CD4-positive, CD25-positive, alpha-beta regulatory T cell (primary cell): ENCODE measurements at places on chromosomes 11 and 22.

GRCh38 chr11:13118194-13118593 is 109.1 kb downstream of the RASSF10 start:
- DNase-seq = no peak

- no peak for DNase-seq
These were observed 342.6 kb upstream of the B3GAT1 start for GRCh38 chr11:134754521-134755198.

DNA sequence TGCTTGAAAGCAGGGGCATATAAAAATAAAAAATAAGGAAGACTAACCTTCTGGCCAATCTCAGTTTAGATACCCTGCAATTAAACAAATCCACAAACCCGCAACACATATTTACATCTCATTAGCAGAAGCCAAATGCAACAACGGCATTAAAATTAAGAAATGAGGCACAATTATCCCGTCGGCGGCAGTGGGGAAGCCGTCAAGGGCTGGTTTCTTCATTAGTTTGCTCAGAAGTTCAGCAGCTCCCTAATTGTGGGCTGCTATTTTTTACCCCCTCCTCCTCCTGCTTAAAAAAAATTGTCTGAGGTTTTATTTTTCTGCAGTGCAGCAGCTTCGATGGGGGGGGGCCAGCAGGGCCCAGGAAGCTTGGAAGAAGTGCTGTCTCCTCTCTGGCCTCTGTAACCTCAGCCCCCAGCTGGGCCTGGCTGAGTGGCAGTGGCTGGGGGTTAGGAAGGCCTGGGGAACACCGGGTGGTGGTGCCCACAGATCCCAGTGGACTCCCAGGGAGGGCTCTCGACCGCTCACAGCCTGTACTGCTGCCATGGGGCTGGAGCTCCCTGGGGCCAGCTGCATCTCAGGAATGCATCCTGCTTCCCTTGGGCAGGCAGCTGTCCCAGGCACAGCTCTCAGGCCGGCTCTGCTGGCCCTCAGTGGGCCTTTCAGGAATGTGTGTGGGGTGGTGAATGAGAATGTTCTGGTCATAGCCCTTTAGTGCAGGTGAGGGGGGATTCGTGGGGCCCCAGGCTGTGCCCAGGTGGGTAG is 148.7 kb upstream of the B3GAT1 start:
- no peak for DNase-seq

DNA sequence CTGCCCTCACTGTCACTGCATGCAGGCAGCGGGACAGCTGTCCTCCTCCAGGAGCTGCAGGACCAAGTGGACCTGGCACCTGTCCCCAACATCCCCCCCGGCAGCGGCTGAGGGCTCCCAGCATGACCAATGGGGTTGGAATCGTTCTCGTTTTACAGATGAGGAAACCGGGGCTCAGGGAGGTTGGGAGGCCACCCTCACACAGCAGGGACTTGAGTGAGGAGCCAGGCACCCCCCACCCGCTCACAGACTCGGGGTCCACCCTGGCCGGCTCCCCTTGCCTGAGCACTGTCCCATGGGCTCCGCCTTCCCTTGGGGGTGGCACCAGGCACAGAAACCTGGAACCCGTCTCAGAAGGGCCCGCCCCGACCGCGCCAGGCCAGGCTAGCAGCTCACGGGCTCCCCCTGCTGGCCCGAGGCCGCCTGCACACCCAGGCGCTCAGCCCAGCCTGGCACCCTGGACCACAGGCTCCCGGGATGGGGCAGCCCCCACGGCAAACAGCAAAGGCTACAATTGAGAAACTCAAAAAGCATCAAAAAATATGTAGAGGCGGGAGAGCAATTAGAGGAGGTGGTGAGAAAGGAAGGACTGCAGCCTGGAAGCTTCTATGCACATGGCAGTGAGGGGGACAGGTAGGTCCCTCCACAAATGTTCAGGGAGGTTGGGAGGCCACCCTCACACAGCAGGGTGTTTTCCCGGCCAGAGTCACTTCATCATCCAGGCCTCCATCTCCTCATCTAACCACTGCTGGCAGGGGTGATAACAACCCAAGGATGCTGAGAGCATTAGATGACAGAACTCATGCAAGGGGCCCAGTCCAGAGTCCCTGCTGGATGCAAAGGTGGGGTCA is 12.8 kb downstream of the MACROD1 start:
- DNase-seq = peak; percentile 57

DNA sequence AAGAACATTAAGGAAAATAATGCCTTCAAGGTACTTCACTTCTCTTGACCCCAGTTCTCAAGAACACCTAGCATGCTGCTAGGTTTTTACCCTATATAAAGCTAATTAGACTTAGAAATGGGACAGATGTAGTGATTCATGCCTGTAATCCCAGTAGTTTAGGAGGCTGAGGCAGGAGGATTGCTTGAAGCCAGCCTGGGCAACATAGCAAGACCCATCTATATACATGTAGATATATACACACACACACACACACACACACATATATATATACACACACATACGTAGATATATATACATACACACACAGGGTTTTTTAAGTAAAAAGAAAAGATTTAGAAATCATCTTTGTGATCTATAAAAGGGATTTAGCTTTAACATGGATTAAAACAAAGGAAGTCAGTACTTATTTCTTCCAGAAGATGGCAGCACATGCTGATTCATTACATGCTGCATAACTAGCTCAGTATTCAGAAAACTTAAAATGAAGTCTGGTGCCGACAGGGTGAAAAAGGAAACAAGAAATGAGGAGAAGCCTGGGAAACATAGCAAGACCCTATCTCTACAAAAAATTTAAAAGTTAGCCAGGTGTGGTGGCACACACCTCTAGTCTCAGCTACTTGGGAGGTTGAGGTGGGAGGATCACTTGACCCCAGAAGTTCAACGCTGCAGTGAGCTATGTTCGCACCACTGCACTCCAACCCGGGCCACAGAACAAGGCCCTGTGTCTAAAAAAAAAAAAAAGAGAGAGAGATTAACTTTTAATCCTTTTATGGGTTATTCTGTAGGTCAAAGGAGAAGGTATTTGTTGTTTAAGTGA is 28.5 kb upstream of the RBX1 start:
- peak; percentile 73 for DNase-seq

DNA sequence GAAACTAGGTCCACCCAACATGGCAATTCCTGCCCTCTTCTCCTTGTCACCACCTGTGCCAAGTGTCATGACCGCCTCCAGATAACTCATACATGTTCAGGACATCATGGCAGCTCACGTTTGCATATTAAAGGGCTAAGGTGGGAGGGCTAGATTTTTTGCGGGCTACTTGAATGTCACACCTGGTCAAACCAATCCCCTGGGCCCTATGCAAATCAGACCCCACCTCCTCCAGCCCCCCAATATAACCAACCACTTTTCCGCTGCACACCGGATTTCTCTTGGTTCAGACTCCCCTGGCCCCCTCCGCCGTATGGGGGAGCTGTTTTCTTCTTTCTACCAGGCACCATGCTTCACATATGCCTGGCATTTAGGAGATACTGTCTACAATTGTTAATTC is 12.6 kb downstream of the UPB1 start:
- DNase-seq = no peak

- DNase-seq = no peak
These were observed 64.5 kb downstream of the MCM5 start for GRCh38 chr22:35464399-35464798.

DNA sequence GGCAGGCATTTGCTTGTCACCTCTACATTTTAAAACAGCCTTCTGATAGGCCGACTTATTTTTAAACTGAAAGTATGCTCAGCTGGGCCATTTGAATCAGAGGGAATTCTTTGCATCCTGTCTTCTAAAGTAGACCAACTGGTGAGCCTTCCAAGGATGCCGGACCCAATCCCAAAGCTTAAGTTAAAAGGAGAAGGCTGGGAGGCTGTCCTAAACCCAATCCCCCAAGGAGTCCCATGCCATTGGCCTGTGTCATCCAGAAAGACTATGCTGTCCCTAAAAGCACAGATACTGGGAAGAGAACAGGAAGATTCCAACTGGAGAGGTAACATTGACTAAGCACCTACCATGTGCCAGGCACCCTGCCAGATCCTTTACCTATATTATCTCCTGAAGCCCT is 18.0 kb downstream of the TENM4 start:
- no peak for DNase-seq

- DNase-seq = no peak
These were observed 110.5 kb downstream of the AASDHPPT start for GRCh38 chr11:106187860-106188456.

GRCh38 chr11:77276271-77276670 is 25.2 kb downstream of the GDPD4 start:
- no peak for DNase-seq

DNA sequence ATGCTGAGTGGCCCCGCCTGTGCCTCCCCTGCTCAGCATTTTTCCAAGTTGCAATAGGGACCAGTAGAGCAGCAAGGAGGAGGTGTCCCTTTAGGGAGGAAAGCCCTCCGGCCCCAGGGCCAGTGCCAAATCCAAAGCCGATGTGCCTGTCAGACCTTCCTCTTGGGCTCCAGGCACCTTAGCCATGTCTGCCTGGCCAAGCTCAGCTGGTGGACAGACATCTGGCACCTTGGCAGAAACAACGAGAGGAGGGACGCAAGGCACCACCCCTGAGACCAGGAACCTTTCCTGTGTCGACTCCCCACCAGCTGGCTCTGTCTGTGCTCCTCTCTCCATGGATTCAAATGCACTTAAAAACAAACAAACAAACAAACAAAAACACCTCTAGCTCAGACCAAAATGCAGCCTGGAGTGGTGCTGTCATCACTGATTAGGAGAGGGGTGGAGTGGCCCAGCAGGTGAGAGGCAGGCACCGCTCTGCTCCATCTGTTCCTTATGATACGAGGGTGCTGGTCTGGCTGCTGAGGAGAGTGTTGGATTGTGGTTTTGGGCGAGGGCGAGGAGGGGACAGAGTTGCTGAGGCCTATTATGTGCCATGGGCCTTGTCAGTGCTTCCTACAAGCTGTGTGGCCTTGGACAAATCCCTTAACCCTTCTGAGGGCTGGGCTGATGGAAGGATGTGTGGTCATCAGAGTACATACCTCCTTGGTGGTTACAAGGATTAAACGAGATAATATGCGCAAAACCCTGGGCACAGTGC is 46.2 kb downstream of the TP53I11 start:
- no peak for DNase-seq

- DNase-seq = no peak
These were observed 42.2 kb downstream of the DRG1 start for GRCh38 chr22:31441652-31442051.

DNA sequence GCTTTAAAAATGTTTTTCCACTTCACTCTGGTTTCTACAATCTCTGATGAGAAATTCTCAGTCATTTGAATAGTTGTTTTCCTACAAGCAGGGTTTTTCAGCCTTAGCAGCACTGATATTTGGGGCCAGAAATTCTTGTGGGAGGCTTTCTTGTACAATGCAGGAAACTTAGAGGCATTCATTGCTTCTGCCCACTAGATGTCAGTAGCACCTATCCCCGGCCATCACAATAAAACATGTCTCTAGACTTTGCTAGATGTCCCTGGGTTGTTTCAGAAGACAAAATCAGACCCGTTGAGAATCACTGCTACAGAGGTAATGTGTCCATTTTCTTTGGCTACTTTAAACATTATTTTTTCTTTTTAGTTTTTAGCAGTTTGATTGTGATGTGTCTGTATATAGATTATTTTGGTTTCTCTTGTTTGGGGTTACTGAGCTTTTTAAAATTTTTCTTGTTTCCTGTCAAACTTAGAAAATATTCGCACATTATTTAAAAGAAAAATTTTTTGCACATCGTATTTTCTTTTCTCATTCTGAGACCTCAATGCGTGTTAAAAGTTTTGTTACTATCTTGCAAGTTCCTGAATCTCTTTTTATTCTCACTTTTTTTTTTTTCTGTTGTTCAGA is 60.8 kb upstream of the CCDC179 start:
- DNase-seq = no peak

GRCh38 chr11:120404495-120404894 is 68.3 kb downstream of the ARHGEF12 start:
- DNase-seq = no peak

GRCh38 chr11:20337526-20338154 is 25.9 kb upstream of the HTATIP2 start:
- no peak for DNase-seq

- no peak for DNase-seq
These were observed 17.5 kb upstream of the ACCSL start for GRCh38 chr11:44029977-44030911.

GRCh38 chr11:119355091-119355843 is 8.8 kb upstream of the MFRP start:
- no peak for DNase-seq

DNA sequence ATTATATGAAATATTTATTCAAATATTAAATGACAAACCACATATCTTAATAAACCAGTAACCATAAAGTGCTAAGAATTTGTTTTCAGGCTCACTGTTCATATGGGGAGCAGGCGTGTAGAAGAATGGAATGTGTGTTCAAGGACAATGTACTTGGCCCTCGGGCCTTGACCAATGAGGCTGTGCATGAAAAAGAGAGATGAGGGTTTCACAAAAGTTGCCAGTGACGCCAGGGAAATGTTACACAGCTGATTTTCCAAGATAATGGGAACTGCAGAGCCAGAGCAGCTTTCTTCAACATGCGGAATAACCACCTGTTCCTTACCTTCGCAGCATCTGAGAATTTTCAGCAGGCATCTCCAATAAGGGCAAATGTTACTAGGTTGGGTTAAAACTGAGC is 4.2 kb downstream of the SF1 start:
- DNase-seq = no peak

DNA sequence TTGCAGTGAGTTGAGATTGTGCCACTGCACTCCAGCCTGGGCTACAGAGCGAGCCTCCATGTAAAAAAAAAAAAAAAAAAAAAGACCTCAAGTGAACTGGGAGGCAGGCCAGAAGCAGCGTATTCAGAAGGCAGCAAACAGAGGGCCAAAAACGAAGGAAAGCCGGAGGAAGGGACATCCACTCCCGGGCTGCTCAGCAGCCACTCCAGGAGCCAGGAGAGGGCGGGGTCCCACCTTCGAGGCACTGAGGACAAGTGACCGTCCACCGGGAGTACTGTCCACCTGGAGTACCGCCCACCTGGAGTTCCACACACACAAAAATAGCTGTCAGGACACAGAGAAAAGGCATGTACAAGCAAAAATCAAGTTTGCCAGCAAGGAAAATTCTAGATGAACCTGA is 5.5 kb downstream of the TOLLIP start:
- no peak for DNase-seq

GRCh38 chr11:78038697-78039313 is 15.7 kb upstream of the KCTD14 start:
- DNase-seq = no peak

DNA sequence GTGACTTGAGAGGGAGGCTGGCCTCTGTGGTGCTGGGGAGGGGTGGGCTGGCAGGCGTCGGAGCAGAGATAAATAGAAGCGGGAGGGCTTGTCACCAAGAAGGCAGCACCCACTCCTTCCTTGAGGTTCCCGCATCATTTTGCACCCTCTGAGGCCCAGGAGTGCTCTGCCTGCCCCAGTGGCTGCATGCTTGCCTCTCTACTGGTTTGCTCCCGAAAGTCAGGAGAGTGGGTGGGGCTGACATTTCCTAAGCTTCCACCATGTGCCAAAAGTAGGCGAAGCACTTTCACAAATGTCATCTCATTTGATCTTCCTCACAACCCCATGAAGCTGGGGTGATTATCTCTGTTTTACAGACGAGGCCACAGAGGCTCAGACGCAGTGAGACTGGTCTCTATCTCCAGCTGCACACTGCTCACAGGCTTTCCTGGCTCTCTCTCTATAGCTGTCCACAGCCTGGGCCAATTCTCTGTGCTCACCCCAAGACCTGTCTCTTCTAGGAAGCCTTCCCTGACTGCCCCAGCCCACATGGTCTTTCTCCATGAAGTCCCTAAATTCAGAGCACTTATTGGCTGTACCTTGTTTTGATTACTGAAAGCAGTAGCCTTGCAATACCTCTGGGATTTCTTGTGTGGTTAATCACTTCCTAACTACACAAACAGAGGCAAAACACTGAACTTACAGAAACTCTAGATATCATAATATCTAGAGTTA is 2.6 kb upstream of the UCP3 start:
- no peak for DNase-seq

- no peak for DNase-seq
These were observed 38.2 kb downstream of the TRIOBP start for GRCh38 chr22:37734964-37735451.
